ENCODE measurements at places on chromosomes 7 and 10. TPM values are rescaled to one million over a fixed set of nuclear protein-coding genes. Genes with fewer than 3 reads are reported as not detected.
A peak's percentile ranks its signal among the peaks of the same experiment; 100 is the strongest.

The PRLHR gene
- 0.27 TPM for total RNA-seq

The PRRT4 gene
- total RNA-seq = 0.36 TPM

The UNCX gene
- not detected for total RNA-seq

DNA sequence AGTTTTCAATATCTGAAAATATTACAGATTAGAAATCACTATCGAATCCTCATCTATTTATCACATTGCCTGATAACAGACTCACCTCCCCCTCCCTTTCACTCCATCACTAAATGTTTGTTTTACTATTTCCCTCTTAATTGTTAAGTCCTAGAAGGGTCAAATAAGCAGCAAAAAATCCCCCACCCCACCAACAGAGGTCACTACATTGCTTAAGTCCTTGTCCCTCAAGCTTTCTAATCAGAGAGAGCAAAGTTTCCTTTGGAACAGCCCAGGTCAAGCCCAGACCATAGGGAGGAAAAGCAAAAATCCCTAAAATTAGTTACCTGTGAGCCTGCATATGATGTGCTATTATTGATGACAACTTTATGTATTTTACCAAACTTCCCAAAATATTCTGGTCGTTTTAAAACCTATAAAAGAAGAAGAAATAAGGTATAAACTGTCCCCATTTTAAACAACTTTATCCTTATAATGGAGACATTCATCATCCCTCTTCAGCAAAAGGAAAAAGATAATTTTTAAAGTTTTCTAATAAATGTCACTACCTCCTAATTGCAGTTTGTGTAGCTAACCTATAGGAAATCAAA is 95.0 kb downstream of the CNOT4 start:
- DNase-seq = peak; percentile 44

GRCh38 chr7:141511676-141512396 is 39.4 kb upstream of the AGK start:
- no peak for DNase-seq

- no peak for DNase-seq
Observed at GRCh38 chr7:21141476-21141875, 286.4 kb upstream of the SP4 start.

GRCh38 chr10:114143160-114143559 is 30.8 kb downstream of the CCDC186 start:
- no peak for DNase-seq
